ENCODE measurements at places on chromosomes 7 and 10.

- DNase-seq = no peak
These were observed 16.0 kb upstream of the DNTT start for GRCh38 chr10:96288151-96288621.

GRCh38 chr10:101485207-101485606 is 102.8 kb downstream of the POLL start:
- no peak for DNase-seq

DNA sequence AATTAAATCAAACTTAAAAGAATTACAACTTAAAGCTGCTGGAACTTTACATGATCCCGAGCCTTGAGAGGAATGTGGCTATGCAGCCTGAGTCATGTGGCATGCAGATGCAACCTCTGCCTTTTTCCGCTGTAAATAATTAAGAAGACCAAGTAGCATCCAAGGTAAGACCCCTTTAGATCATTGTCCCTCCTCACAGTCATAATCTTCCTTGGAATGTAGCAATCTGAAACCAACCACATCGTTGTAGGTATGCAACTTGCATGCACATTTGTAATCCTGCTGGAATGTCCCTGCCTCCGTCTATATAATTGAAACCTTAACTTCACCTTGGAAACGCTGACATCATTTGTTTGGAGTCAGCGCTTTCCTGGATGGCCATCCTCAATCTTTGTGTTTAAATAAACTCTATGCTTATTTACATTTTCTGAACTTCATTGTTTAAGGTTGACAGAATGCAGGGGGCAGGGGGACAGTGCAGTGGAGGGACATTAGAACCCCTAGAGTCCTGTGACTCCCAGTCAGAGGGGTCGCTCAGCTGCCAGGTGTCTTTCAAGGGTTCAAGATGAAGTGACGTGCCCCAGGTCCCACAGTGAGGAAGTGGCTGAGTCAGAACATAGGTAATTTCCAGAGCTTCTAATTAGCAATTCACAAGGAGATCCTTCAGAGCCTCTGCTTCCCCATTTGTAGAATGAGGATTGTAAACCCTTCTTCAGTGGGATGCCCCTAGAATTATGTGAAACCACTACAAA is 110.7 kb downstream of the RALA start:
- DNase-seq = peak; percentile 85

DNA sequence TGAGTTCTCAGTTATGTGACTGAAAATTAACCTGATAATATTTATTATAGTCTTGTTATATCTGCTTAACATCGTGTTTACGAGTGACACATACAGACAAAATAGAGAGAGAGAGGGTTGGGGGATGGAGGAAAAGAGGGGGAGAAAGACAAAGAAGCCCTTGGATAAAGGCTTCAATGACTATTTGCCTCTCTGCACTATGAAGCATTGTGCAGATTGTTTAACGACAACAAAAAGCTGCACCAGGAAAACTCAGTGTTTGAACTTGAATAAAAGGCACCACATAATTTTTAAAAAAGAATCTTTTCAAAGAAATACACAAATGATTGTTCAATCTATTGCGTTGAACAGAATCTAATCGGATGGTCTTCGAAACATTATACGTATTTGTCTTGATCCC is 27.8 kb downstream of the MAGI2 start:
- DNase-seq = no peak

GRCh38 chr10:127745861-127746260 is 8.9 kb downstream of the FOXI2 start:
- DNase-seq = no peak

GRCh38 chr10:523925-524324 is 165.5 kb downstream of the DIP2C start:
- no peak for DNase-seq

- DNase-seq = no peak
These were observed 16.0 kb downstream of the AKR1C8 start for GRCh38 chr10:5168897-5169420.

DNA sequence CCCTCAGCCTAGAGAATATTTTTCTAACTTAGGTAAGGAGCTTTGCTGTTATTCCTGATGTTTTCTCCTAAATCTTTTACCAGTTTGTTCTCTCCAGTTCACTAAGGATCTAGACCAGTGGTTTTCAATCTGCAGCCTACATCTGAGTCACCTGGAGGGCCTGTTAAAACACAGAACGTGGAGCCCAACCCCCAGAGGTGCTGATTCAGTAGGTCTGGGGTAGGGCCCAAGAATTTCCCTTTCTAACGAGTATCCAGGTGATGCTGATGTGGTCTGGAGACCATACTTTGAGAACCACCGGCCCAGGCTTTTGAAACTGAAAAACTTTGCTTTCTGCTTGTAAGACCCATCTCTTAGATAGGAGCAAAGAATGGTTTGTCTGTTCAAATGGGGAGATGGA is 51.2 kb upstream of the KMT2E start:
- DNase-seq = no peak

- DNase-seq = no peak
These were observed 458.1 kb downstream of the HTR7 start for GRCh38 chr10:90399782-90400181.

DNA sequence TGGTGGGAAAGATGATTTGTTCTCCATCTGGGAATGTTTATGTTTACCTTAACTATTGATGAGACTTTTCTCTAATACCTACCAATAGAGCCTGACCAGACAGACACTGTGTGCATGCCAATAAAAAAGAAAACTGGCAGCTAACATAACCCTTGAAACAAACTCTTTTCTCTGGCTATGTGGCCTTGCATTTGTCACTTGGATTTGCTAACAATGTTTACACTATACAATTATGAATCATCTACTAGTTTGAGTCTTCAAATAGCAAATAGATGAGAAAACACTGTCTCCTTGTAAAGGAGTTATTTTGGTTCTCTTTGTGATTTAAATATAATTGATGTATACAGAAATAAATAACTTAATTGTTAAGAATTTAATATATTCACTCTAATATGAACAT is 273.1 kb downstream of the SEMA3D start:
- peak; percentile 41 for DNase-seq
